ENCODE measurements at places on chromosomes 13 and 19.

- H3K27ac ChIP-seq = no peak overlapping the region
- H3K4me3 ChIP-seq = no peak overlapping the region
- no peak for DNase-seq
These were observed 6.5 kb upstream of the FKRP start for GRCh38 chr19:46739290-46739771.

- no peaks in the 10 kb centered on the region for H3K36me3 ChIP-seq
- H3K27me3 ChIP-seq = no peaks in the 10 kb centered on the region
- DNase-seq = peak; percentile 76
- H3K27ac ChIP-seq = no peak overlapping the region
- H3K4me3 ChIP-seq = no peak overlapping the region
These were observed 42.0 kb upstream of the NFIC start for GRCh38 chr19:3324405-3324856.

DNA sequence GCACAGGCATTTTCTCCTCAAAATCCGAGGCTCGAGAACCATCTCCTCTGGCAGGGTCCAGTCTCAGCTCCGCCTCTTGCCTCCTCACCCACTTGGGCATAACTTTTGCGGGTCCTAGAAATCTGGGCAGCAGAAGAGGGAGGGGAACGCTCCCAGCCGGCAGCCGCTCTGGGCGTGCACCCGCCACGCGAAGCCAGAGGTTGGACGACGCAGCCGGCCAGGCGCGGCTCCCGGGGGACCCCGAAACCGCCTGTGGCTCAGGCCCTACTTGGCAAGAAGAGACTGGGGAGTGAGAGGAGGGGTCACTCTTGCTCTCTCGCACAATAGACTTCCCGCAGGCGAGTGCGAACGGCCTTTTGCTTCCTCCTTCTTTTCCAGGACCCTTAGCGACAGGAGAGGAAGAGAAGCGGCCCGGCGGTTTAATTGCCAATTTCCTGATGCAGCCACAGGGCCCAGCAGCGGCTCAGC, 6.0 kb upstream of the SOX1 start:
- H3K36me3 ChIP-seq = no peaks in the 10 kb centered on the region
- H3K27me3 ChIP-seq = peaks cover 3% of the 10 kb centered on the region
- no peak overlapping the region for H3K27ac ChIP-seq
- no peaks in the 10 kb centered on the region for H3K4me1 ChIP-seq

GRCh38 chr13:36475468-36475867, 43.2 kb downstream of the CCNA1 start:
- DNase-seq = no peak
- H3K4me3 ChIP-seq = no peak overlapping the region
- no peaks in the 10 kb centered on the region for H3K27me3 ChIP-seq
- no peaks in the 10 kb centered on the region for H3K4me1 ChIP-seq

DNA sequence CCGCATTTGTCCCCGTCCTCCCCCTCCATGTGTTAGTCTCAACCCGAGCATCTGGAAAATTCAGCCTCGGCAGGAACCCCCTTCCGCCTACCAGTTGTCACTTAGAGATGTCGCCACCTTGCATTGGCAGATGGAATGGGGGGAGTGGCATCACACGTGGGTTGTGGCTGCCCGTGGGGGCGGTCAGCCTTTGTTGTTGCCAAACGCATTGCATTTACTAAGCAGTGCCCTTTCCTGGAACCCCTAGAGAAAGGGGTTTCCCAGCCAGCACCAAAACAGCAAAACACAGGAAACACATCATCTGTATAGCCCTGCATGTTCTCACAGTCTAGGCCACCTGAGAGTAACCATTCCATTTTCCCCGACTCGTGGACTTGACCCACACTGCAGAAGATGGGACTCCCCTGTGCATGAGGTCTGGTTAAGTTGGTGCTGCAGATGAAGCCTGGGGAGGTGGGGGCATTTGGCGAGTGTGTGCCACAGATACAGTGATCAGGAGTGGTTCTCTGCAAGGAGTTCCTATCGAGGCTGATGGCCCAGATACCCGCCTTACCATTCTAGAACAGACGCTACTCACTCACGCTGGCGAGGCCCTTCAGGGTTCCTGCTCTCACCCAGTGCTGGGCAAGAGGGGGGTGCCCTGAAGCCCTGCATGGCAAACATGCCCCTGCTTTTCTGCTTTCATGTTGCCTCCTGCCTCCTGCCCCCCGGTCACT, 38.3 kb downstream of the TMED1 start:
- H3K4me3 ChIP-seq = no peak overlapping the region
- H3K4me1 ChIP-seq = no peaks in the 10 kb centered on the region
- no peaks in the 10 kb centered on the region for H3K27me3 ChIP-seq
- DNase-seq = no peak

DNA sequence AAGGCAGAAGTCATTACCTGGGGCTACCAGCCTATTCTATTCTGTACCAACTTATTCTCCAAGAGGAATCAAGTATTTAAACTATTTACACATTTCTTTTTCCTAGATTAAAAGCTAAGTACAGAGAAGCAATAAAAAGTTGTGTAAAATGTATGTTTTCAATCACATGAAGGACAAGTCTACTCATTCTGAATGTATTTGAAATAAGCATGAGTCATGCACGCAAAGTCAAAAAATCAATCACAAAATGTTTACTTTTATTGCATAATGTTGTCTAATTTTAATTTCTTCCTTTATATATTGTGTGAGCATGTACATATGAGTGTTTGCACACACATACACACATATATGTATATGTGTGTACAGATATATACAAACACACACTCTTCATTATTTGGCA, 136.7 kb downstream of the DACH1 start:
- H3K27me3 ChIP-seq = no peaks in the 10 kb centered on the region
- H3K4me3 ChIP-seq = no peak overlapping the region
- H3K36me3 ChIP-seq = no peaks in the 10 kb centered on the region
- H3K27ac ChIP-seq = no peak overlapping the region

DNA sequence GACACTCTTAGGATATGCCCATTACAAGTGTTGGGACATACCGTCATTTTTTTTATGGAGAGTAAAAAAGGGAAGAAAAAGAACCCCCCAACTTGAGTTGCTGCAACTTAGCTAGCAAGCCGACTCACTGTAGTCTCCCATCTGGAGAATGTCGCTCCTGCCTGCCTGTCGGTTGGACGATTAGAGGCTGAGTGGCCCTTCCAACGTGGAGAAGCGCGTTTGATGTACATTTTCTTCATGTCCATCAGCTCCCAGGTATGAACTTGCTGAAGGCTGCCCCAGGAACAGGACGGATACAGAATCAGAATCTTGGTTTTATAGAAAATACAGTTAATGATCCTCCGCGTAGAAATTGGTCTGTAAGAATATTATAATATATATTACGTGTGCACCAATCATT, 189.0 kb upstream of the SOX1 start:
- no peaks in the 10 kb centered on the region for H3K4me1 ChIP-seq
- DNase-seq = no peak
- H3K4me3 ChIP-seq = no peak overlapping the region
- no peak overlapping the region for H3K27ac ChIP-seq
- no peaks in the 10 kb centered on the region for H3K36me3 ChIP-seq

DNA sequence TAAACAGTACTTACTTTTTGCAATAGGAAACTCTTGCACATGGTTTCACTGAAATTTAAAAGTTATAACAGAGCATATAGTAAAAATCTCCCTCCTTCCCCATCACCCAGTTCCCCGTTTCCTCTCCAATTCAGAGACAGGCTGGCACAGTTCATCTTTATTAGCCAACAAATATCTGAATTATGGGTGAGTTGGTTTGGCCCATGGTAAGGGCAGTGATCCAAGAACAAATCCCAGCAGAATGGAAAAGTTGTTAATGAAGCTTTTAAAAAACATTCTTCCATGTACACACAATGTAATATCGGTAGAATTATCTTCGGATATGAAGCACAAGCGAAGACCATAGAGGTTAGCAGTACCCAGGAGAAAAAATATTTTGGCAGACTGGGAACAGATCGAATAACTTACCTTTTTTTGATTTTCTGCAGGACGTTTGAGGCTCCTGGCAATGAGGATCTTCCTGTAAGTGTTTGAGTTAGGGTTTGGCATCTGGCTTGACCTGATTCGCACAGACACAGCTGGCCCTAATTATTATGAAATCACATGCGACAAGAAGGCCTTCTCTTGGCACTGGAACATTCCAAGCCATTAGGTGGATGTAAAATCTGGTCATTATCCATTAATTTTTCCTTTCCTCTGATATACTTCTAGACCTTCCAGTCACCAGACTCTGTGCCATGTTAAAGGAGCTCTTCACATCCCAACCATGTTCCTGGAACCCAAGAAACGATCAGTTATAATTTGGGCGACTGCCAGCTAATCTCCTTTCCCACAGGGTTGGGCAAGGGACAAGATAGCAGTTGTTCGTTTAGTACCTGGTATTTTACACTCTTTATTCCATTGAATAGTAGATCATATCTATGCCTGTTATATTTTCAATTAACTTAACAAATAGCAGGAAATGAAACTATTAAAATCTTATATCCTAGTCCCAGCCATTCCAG, 139.4 kb upstream of the TSC22D1 start:
- H3K27me3 ChIP-seq = no peaks in the 10 kb centered on the region
- DNase-seq = no peak
- H3K36me3 ChIP-seq = no peaks in the 10 kb centered on the region
- H3K4me1 ChIP-seq = no peaks in the 10 kb centered on the region
